ENCODE measurements at places on chromosomes 4 and X.
A peak's percentile ranks its signal among the peaks of the same experiment; 100 is the strongest.

GRCh38 chr4:149112109-149112508 is 669.9 kb upstream of the NR3C2 start:
- no peak for DNase-seq

GRCh38 chrX:46436744-46437143 is 108.5 kb downstream of the ZNF674 start:
- DNase-seq = no peak

DNA sequence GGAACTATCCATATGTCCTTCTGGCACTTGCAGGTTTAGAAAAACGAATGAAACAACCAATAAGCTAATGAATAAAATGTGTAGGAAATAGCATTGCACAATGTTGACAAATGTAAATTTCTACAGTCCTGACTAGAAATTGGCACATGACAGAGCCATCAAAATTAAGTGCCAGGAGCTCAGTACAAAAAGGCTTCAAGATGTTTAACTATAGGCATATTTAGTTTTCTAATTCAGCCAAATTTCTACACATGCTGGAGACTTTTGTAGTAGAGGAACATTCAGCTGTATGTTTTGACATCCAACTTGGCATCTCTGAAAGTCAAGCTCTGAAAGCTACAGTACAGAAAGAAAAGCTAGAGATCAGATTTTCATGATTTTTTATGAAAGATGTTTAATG is 1999.4 kb upstream of the AGA start:
- DNase-seq = no peak

- DNase-seq = no peak
Observed at GRCh38 chr4:26325191-26325590, 4.4 kb downstream of the RBPJ start.

DNA sequence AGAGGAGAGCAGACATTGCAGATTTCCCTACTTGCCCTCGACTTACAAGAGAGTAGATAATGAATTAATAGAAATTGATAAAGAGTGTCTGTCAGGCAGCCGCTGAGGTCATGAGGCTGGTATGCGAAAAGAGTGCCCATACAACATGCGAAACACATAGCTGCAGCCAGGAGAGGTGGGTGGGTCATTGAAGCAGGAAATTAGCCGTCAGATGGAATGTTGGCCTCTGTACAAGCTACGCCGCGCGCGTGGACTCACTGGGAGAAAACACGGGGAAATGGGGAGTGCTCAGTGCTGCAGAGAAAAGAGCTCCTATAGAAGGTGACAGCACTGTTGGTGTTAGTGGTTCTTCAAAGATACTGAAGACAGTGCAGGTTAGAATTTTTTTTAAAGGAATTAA is 125.1 kb downstream of the RAPGEF2 start:
- peak; percentile 66 for DNase-seq

DNA sequence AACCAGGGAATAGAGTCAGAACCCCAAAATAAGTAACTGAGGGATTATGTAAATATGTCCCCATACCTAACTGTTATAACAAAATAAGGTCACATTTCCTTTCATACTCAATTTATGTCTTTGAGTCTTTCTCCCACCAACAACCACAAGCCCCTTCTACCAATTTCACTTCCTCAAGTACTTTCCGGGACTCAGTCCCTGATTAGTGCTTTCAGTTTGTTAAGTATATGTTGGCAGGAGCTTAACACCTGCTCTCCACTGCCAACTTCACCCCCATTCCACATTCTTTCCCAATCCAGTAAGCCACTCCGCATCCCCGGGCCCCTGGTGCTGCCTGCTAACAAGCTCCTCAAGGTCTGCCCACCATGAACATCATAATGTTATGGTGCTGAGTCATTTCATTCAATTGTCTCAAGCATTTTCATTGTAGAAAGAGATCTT is 71.3 kb upstream of the SPRY1 start:
- DNase-seq = peak; percentile 42

GRCh38 chr4:119261986-119262385 is 49.5 kb downstream of the USP53 start:
- DNase-seq = no peak

Data from left lung (tissue), 14 donors.